T-cell (primary cell): ENCODE measurements at places on chromosomes 1 and 21.

DNA sequence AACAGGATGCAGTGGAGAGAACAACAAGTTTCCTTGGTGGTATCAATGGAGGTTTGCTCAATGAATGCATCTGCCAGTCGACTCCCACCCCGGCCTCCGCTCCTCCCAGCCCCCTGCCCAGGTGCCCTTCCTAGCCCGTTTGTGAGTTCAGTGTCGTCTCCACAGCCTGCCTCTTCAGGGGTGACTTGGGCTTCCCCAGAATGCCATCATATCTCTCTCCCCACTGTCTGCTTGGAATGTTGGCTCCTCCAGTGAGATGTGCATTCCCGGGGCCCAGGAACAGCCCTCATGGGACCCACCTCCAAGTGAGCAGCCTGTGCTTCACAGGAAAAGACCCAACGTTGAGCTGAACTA is 30.5 kb downstream of the MATN1 start:
- H3K36me3 ChIP-seq: no peaks in the 10 kb centered on the region
- DNase-seq: no peak
- no peaks in the 10 kb centered on the region for H3K27me3 ChIP-seq
- H3K4me3 ChIP-seq: no peak overlapping the region
- no peak overlapping the region for H3K27ac ChIP-seq

GRCh38 chr21:18164933-18165332 is 79.7 kb upstream of the CHODL start:
- H3K4me1 ChIP-seq: no peaks in the 10 kb centered on the region
- no peaks in the 10 kb centered on the region for H3K27me3 ChIP-seq
- no peak overlapping the region for H3K4me3 ChIP-seq

DNA sequence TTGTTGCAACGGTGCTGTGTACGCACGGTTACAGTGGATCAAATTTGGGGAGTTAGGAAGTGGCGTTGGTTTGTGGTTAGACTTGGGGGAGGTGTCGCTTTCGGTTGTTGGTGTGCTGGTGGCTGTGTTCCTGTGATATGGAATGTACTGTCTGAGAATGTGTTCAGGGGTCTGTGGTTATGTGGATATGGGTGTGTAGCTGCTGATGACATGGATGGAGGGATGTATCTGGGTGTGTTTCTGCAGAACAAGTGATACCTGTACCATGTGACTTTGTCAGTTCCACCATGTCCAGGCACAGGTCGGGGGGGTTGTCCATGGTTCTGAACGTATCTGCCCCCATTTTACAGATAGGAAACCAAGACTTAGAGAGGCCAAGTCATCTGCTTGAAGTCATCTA is 22.7 kb downstream of the PAX7 start:
- H3K27ac ChIP-seq: no peak overlapping the region
- H3K27me3 ChIP-seq: peaks cover 53% of the 10 kb centered on the region
- peaks cover 53% of the 10 kb centered on the region for H3K4me1 ChIP-seq
- H3K4me3 ChIP-seq: peak overlapping the region; percentile 25
- H3K36me3 ChIP-seq: no peaks in the 10 kb centered on the region

DNA sequence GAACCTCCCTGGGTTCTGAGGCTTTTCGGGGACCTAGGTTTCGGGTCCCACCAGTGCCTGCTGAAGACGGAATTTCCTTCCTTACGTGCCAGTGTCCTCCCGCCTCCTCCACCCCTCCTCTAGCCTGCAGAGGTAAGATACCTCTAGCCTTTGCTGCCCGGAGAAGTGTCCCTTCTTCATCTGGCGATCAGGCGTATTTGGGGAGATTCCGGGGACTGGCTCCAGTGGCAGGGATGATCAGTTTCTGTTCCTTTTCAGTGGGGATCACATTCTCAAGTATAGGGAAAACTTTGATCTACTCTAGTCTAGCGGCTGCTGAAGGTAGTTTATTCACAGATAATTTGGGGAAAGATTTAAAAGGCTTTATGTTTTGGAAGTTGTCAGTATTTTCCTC is 674 bp downstream of the CEP350 start:
- peaks cover 29% of the 10 kb centered on the region for H3K4me1 ChIP-seq
- no peak for DNase-seq
- no peaks in the 10 kb centered on the region for H3K36me3 ChIP-seq

GRCh38 chr1:107430540-107431228 is 289.8 kb downstream of the NTNG1 start:
- H3K4me3 ChIP-seq: no peak overlapping the region
- no peak for DNase-seq
- H3K27me3 ChIP-seq: no peaks in the 10 kb centered on the region
- no peaks in the 10 kb centered on the region for H3K4me1 ChIP-seq
- no peaks in the 10 kb centered on the region for H3K36me3 ChIP-seq

DNA sequence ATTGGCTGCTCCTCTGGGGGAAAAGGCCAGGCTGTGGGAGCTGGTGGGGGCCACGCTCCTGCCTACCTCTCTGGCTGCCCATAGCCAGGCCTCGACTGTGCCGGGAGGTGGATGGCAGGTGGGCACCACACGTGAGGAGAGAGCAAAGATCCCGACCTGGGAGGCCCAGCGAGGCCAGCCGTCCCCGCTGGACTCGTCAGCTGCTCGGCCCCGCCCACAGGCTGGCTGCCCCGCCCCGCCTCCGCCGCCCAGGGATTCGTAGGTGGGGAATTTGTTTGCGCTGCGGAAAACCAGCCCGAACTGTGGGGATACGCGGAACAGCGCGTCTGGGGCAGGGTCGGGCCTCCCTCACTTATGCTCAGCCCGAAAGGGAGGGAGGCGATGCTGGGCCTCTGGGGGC is 31.7 kb downstream of the TP73 start:
- H3K36me3 ChIP-seq: no peaks in the 10 kb centered on the region
- H3K27me3 ChIP-seq: peaks cover 67% of the 10 kb centered on the region
- H3K4me1 ChIP-seq: no peaks in the 10 kb centered on the region
- DNase-seq: no peak
- H3K27ac ChIP-seq: no peak overlapping the region

- no peak overlapping the region for H3K4me3 ChIP-seq
- DNase-seq: no peak
- H3K27me3 ChIP-seq: no peaks in the 10 kb centered on the region
- H3K4me1 ChIP-seq: no peaks in the 10 kb centered on the region
Observed at GRCh38 chr1:195188821-195189220, 1419.4 kb downstream of the KCNT2 start.

- no peak overlapping the region for H3K27ac ChIP-seq
- H3K4me1 ChIP-seq: peaks cover 14% of the 10 kb centered on the region
- peak overlapping the region; percentile 93 for H3K4me3 ChIP-seq
- no peaks in the 10 kb centered on the region for H3K36me3 ChIP-seq
- peaks cover 55% of the 10 kb centered on the region for H3K27me3 ChIP-seq
Observed at GRCh38 chr1:208243527-208243966, 637 bp downstream of the PLXNA2 start.

- no peak overlapping the region for H3K4me3 ChIP-seq
- peaks cover 6% of the 10 kb centered on the region for H3K27me3 ChIP-seq
- H3K36me3 ChIP-seq: no peaks in the 10 kb centered on the region
- H3K27ac ChIP-seq: no peak overlapping the region
Observed at GRCh38 chr1:200478239-200478623, 68.4 kb upstream of the ZNF281 start.

- no peak overlapping the region for H3K4me3 ChIP-seq
- no peak overlapping the region for H3K27ac ChIP-seq
- peaks cover 14% of the 10 kb centered on the region for H3K27me3 ChIP-seq
- H3K36me3 ChIP-seq: no peaks in the 10 kb centered on the region
- H3K4me1 ChIP-seq: peaks cover 8% of the 10 kb centered on the region
Observed at GRCh38 chr1:20476265-20477038, 9.6 kb downstream of the CAMK2N1 start.

DNA sequence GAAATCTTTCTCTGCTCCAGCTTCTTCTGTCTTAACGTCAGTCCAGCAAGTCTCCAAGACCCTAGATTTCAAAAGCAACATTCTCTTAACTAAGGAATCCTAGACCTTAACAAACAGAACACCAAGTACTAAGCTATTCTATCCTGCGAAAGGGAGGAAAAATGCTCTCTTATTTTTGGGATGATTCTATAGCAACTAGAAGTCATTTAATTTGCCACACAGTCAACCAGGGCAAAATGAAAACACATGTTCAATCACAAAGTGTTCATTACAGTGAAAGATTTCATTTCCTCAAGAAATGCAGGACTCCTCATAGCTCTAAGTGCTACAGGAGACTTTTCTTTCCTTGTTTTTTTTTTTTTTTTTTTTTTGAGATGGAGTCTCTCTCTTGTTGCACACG is 36.2 kb upstream of the DOCK7 start:
- H3K4me3 ChIP-seq: no peak overlapping the region
- no peaks in the 10 kb centered on the region for H3K36me3 ChIP-seq
- H3K27me3 ChIP-seq: no peaks in the 10 kb centered on the region
- DNase-seq: no peak
- H3K27ac ChIP-seq: no peak overlapping the region
- H3K4me1 ChIP-seq: no peaks in the 10 kb centered on the region

- peaks cover 4% of the 10 kb centered on the region for H3K27me3 ChIP-seq
- H3K36me3 ChIP-seq: no peaks in the 10 kb centered on the region
- no peak for DNase-seq
- no peak overlapping the region for H3K4me3 ChIP-seq
- H3K27ac ChIP-seq: no peak overlapping the region
Observed at GRCh38 chr21:45799765-45800338, 156.3 kb downstream of the PCBP3 start.

DNA sequence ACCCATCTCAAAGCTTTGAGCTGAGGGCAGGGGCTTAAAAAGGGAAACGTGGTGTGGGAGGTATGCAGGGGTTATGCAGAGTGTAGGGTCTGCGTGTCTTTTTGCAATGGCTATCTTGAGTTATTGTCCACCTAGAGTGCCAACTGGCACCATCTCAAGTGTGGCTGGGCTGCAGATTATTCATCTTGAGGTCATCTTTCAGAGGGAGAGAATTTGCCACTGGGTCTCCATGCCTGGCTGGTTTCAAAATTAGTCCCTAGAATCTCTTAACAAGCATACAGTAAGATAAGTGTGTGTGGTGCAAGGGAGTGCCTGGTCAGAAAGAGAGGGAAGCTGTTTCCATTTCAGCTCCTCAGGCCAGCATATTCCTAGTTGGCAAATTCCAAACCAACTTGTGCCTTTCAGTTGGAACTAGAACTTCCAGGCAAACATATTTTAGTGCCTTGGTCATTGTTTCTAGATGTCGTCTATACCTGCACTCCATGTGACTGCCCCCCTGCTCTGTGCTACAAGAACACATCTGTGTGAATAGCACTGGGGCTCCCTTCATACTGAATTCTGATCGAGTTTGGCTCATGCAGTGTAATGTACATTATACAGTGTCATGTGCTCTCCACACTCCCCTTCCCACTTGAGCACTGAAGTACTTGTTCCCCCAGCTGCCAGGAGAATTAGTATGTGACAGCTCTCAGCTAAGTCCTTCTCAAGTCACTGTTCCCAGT is 5.0 kb upstream of the OR2T8 start:
- H3K36me3 ChIP-seq: no peaks in the 10 kb centered on the region
- no peak overlapping the region for H3K4me3 ChIP-seq
- H3K27ac ChIP-seq: no peak overlapping the region
- H3K4me1 ChIP-seq: no peaks in the 10 kb centered on the region
- no peaks in the 10 kb centered on the region for H3K27me3 ChIP-seq

DNA sequence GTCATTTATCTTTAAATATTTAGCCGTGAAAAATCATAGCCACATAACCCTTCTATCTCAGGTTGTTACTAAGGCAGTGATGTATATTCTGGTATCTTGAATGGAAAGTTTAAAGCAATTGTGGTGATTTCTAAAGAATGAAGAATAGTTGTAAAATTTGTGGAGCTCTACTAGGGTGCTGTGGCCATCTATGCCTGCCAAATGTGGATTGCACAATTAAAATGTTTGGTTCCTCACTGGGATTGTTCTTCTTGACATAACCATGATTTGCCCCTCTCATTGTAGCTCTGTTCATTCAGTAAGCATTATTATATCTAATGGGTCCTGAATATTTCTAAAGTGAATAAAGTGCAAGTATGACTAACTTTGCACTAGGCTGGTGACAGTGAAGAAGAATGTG is 50.1 kb downstream of the AK4 start:
- no peaks in the 10 kb centered on the region for H3K36me3 ChIP-seq
- no peaks in the 10 kb centered on the region for H3K4me1 ChIP-seq
- no peak overlapping the region for H3K27ac ChIP-seq
- peaks cover under 1% of the 10 kb centered on the region for H3K27me3 ChIP-seq
- DNase-seq: no peak
- no peak overlapping the region for H3K4me3 ChIP-seq

DNA sequence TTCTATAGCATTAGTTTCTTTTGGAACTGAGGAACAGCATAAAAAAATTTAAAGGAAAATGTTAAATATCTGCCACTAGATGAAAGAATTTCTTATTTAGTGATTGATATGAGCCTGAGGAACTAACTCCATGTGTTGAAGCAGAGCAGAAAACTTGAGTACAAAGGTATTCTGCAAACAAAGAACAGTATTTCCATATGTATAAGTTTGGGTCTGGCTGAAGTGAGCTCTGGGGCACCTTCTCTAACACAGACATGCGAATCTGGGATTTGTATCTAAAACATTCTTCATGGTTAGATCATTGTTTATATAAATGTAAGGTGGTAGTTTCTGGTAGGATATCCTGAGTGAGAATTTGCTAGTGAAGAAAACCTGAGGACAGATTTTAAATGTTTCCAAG is 123.2 kb downstream of the TYW3 start:
- H3K36me3 ChIP-seq: no peaks in the 10 kb centered on the region
- no peak overlapping the region for H3K4me3 ChIP-seq
- H3K4me1 ChIP-seq: no peaks in the 10 kb centered on the region
